Umbilical cord (tissue), 2 donors: ENCODE measurements at places on chromosomes 7 and 10. TPM values are rescaled to one million over a fixed set of nuclear protein-coding genes. Genes with fewer than 3 reads are reported as not detected.

- no peak for DNase-seq
These were observed 4.3 kb downstream of the GCK start for GRCh38 chr7:44184873-44185446.

GRCh38 chr10:2949221-2949947 lies 118.0 kb upstream of the PFKP start:
- no peak for DNase-seq

SPDYE11 gene
- total RNA-seq, result 1.7 TPM

LAMB1 gene
- total RNA-seq, result 491 TPM

DNA sequence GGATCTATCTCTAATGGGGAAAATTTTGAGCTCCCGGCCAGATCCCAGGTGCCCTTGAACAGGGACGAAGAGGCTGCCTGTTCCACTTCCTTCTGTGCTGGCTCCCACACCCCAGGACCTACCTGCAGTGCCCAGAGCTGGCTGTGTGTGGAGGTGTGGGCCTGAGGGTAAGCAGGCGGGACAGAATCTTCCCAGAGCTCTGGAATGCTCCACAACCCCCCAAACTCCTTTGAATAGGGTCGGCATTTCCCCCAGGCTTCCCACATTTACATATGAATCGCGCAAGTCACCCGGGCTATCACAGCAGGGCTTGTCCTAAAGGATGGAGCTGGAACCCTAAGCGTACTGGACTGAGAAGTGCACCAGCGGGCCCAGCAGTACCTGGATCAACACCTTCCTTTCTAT lies 95.9 kb downstream of the DNMBP start:
- DNase-seq, result peak; percentile 34

MALSU1 gene
- total RNA-seq, result 49.4 TPM
